GM12864 (cell line): ENCODE measurements at places on chromosomes 5 and 9.
A peak's percentile ranks its signal among the peaks of the same experiment; 100 is the strongest.

- no peak for DNase-seq
These were observed 568 bp downstream of the MACIR start for GRCh38 chr5:103258957-103259704.

DNA sequence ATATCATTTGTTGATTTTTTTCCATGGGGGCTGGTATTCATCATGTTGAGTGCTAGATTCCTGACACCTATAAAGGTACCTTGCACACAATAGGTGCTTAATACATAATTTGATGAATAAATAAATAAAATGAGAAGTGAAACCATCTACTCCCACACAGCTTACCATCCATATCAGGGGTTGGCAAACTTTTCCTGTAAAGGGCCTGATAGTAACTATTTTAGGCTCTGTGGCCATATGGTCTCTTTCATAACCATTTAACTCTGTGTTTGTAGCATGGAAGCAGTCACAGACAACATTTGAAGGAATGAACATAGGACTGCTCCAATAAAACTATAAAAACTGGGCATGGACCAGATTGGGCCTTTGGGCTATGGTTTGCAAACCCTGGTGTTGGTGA, 100.3 kb downstream of the GCNT1 start:
- DNase-seq: no peak

GRCh38 chr9:71146511-71146910, 25.1 kb upstream of the TRPM3 start:
- no peak for DNase-seq

GRCh38 chr5:149264439-149265067, 7.1 kb upstream of the AFAP1L1 start:
- DNase-seq: peak; percentile 13

GRCh38 chr9:120289990-120290975, 289.7 kb downstream of the CDK5RAP2 start:
- DNase-seq: no peak

- no peak for DNase-seq
These were observed 983 bp downstream of the GCNT1 start for GRCh38 chr9:76459694-76460635.

DNA sequence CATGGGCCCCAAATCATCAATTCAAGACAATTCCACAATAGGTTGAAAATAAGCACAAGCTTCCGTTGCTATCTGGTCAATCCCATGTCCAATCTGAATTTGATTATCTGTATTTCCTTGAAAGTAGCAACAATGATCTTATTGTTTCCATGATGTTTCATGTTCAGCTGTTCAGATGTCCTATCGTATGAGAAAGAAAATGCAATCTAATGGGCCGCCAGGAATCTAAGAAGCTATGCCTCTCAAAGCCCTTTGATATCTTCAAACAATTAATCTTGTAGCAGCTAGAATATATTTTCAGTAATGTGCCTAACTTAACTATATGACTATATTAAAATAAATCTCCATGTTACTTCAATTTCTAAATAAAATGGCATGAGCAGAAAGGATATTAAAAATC, 32.1 kb upstream of the ALDOB start:
- DNase-seq: no peak

DNA sequence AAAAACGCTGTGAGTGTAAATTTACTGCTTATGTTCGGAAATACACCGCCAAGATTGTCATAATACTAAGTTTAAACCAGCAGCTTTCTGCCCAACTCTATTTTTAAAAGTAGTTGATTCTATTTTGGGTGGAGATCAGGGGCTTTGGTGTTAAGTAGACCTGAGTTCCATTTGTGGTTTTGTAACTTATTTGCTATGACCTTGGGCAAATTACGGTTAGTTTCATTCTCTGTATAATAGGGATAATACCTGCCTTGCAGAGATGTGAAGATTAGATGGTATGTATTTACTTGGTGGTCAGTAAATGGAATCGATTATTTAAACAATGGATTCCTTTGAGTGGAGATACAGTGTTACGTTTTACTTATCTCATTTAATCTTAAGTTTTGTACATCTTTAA, 1.6 kb downstream of the RAD23B start:
- DNase-seq: no peak

DNA sequence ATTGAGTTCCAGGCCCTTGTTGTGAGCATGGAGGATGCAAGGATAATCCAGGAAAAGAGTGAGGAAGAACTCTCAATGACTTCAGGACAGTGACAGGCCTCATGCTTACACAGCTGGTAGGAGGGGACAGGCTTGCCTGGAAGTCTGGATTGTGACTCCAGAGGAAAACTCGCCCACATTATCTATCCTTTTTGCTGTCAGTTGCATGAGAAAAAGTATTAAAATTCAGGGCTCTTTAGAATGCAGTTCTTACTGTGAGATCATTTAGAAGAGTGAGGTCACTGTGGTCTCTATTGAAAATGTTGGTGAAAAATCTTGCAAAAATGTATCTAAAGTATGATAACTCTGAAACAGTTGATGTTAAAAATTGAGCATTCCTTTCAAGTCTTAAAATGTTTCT, 30.5 kb downstream of the NTRK2 start:
- no peak for DNase-seq

- DNase-seq: no peak
These were observed 13.2 kb downstream of the FEM1C start for GRCh38 chr5:115531380-115531779.

DNA sequence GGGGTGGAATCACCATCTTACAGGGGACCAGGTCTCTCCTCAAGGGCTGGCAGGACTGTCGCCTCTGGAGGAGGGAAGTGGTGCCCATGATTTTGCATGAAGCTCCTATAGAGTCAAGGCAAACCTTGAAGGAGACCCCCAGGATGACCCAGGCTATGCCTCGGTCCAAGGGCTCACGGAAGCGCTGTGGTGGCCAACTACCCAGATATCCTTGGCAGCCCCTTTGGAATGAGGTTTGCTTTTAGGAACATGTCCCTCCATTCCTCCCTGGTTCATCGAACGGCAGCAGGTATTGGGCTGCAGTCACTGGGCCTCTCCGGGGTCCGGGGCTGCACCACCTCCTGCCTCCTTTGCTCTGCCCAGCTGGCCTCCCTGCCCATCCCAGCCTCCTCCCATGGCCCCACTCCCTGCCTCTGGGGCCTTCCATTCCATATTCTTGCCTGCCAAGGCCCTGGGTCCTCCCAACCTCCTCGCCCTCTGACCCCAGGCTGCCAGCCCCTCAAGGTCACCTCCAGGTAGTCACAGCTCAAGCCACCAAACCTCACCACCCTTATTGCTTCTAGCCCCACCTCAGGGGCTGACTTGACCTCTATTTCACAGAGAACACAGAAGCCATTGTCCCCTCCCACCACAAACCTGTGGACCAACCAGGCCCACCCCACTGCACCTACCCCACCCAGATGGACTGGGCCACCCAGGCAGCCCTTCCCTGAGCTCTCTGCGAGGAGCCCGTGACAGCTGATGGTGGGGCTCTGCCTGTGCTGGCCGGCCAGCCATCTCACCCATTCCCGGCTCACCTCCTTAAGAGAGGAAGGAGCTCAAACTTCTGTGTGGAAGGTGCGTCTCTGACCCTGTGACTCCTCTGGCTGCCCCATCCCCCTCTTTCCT, 3.6 kb upstream of the IL3 start:
- DNase-seq: no peak

DNA sequence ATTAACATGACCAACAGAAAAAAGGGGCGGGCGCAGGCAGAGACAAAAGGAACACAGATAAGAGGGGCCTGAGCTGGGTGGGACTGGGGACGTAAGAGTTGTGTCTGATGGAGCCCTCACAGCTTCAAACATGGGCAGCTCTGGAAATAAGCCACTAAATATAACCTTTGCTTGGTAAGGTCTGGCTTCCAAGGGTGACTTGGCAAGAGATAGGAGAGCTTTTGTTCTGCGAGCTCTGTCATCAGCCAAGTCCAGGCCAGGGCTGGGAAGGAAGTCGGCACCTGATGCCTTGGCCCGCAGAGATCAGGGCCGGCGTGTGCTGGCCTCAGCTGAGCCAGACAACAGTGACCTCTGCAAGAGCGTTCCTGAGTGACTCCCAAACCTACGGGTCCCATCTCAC, 11.8 kb downstream of the TRUB2 start:
- DNase-seq: no peak

DNA sequence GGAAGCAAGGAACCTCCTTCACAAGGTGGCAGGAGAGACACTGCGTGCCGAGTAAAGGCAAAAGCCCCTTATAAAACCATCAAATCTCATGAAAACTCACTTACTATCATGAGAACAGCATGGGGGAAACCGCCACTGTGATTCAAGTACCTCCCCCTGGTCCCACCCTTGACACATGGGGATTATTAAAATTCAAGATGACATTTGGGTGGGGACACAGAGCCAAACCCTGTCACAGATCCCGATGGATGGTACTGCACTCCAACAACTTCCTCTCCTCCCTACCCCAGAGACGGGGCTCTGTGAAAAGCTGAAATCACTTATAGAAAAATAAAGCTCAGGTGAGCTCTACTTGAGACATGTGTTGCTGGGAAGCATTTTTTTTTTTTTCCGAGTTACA, 10.3 kb upstream of the ADCY2 start:
- DNase-seq: no peak

- no peak for DNase-seq
These were observed 59.4 kb upstream of the CCNG1 start for GRCh38 chr5:163377982-163378381.

DNA sequence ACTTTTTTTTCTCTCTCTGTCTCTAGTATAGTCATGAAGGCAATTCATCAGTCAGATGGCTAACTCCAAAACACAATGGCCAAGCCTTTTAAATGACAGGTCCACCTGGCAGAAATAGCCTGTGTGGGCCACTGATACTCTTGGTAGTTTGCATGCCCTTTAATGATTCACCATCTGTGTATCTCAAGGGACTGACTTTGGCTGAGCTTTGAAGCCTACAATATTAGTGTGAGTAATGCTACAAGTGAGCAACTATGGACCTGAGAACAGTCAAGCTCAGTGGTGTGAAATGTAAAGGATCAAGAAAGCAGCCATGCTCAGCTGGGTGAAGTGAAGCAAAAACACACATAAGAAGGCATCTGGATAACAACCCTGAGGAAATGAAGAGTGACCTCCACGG, 506.9 kb downstream of the TLE1 start:
- DNase-seq: no peak

DNA sequence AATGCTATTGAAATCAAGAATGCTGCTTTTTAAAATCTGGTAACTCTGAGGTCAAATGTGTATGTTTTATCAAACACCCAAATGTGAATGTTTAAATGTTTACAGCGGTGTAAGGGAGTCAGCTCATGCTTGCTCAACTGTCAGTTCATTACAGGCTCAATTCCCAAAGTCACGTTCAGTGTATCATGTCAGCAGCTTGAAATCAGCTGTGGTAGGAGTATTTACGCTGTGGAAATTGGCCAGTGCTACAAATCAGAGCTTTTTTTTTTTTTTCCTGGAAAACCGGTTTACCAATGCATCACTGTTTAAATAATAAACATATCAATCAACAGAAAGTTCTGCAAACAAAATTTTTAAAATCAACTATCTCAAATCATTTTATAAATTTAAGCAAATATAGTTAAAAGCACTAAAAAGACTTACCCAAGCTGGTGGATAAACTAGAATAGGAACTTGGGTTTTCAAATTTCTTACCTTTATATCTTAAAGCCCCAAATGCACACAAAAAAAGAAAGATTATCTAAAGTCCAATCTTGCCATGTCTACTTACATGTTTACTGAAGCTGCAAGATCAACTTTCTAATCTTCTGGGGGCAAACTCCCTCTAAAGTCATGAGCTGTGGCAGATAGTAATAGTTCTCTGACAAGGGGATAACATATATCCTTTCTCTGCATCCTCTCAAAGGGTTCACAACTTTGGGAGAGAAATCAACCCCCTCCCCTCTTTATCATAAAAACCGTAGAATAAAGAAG, 57.6 kb upstream of the GRAMD2B start:
- DNase-seq: no peak

GRCh38 chr5:173581408-173582215, 34.8 kb downstream of the BOD1 start:
- no peak for DNase-seq

GRCh38 chr9:114690308-114690707, 8.3 kb upstream of the TEX48 start:
- DNase-seq: no peak

DNA sequence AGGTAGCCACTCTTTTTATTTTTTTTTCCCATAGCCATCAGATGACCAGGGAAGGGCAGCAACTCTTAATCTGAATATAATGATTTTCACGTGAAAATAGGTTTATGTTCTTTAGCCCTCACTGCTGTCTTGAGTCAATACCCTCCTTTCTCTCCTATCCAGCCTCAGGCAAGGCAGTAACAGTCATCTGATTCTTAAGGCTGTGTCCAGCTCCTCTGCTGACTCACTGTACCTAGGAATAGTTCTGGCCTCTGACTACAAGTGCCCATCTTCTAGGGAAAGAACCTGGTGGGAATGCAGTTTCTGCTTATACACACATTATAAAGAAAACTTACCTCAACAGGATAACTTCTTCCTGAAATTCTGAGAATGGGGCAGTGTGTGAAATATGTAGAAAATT, 30.7 kb downstream of the DHX29 start:
- no peak for DNase-seq

GRCh38 chr5:9284781-9285307, 261.0 kb downstream of the SEMA5A start:
- no peak for DNase-seq

- no peak for DNase-seq
These were observed 10.6 kb upstream of the MAP1B start for GRCh38 chr5:72096602-72097188.

DNA sequence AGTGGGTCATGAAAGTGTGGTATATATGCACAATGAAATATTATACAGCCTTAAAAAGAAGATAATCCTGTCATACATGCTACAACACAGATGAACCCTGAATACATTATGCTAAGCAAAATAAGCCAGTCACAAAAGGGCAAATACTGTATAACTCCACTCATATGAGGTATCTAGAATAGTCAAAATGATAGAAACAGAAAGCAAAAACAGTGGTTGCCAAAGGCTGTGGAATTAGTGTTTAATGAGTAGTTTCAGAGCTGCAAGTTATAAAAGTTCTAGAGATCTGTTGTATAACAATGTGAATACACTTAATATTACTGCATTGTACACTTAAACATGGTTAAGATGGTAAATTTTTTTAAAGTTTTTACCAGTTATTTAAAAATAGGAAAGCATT, 135.0 kb downstream of the OXCT1 start:
- no peak for DNase-seq

- DNase-seq: no peak
These were observed 1.8 kb downstream of the PLGRKT start for GRCh38 chr9:5435912-5436311.

- no peak for DNase-seq
These were observed 757 bp downstream of the FXN start for GRCh38 chr9:69036309-69036708.

- no peak for DNase-seq
These were observed 388.0 kb upstream of the IRX2 start for GRCh38 chr5:3139499-3139931.

DNA sequence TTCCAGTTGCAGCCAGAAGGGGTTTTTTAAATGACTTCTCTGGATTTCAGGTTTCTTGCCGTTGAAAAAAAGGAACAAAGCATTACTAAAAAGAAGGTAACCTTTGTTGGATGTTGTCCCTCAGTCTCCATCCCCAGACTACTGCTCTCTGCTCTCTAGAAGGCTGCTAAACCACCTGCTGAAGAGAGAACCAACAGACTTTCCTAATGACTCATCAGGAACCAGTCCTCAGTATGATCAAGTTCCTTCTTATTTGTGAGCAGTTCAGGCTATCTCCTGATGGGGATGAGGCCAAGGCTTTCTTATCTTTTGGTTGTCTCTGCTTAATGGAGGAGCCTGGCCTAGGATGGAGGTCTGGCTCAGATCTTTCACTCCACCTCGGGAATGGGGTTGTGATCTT, 4.1 kb downstream of the KIF4B start:
- DNase-seq: peak; percentile 13
